Activated naive CD8-positive, alpha-beta T cell treated with anti-CD3 and anti-CD28 coated beads for 36 hours (primary cell): ENCODE measurements at places on chromosomes 3 and 15.
A peak's percentile ranks its signal among the peaks of the same experiment; 100 is the strongest.

DNA sequence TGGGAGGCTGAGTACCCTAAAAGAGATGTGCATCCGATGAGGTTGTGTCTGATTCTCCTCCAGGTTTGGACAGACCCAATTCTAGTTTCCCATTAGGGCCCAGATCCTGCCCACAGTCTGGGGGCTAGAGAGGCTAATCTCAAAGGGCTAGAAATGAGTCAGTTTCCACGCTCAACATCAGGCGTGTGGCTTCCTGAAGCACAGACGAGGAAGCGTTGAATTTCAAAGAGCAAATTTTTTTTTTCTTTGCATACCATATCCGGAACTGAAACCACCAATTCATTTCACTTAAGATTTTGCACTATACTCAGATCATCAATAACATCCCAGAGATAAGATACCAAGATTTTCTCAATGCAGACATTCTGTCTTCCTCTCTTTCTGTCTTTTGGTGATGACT, 173.8 kb upstream of the BCL6 start:
- H3K27me3 ChIP-seq = no peaks in the 10 kb centered on the region
- peak overlapping the region; percentile 97 for H3K27ac ChIP-seq
- H3K4me1 ChIP-seq = peaks cover 75% of the 10 kb centered on the region
- H3K4me3 ChIP-seq = peak overlapping the region; percentile 72

- no peak overlapping the region for H3K27ac ChIP-seq
- H3K36me3 ChIP-seq = no peaks in the 10 kb centered on the region
- no peak for DNase-seq
- H3K4me1 ChIP-seq = no peaks in the 10 kb centered on the region
Observed at GRCh38 chr3:80079886-80080285, 312.1 kb upstream of the ROBO1 start.

- no peak overlapping the region for H3K4me3 ChIP-seq
- no peaks in the 10 kb centered on the region for H3K27me3 ChIP-seq
- no peak overlapping the region for H3K27ac ChIP-seq
Observed at GRCh38 chr3:148494451-148494850, 203.3 kb upstream of the AGTR1 start.

GRCh38 chr3:110164632-110165369, 827.5 kb upstream of the DPPA4 start:
- no peak for DNase-seq
- H3K4me1 ChIP-seq = no peaks in the 10 kb centered on the region
- no peak overlapping the region for H3K27ac ChIP-seq

- H3K36me3 ChIP-seq = no peaks in the 10 kb centered on the region
- H3K27ac ChIP-seq = no peak overlapping the region
- peaks cover 3% of the 10 kb centered on the region for H3K4me1 ChIP-seq
- no peak for DNase-seq
- H3K27me3 ChIP-seq = peaks cover 44% of the 10 kb centered on the region
- H3K4me3 ChIP-seq = no peak overlapping the region
Observed at GRCh38 chr3:157494581-157495281, 8.5 kb downstream of the VEPH1 start.
